SJSA1 (cell line): ENCODE measurements at places on chromosomes 6 and 20. TPM values are rescaled to one million over a fixed set of nuclear protein-coding genes. Genes with fewer than 3 reads are reported as not detected.

CLIC1 gene
- total RNA-seq, result 1,071 and 1,205 TPM in 2 replicates

SLC22A1 gene
- not detected in 2 replicates for total RNA-seq

BPIFB1 gene
- total RNA-seq, result not detected in 2 replicates

TCF15 gene
- total RNA-seq, result not detected in 2 replicates

EYA4 gene
- 0.05 TPM in 1 of 2 replicates, not detected in the other for total RNA-seq

KPNA5 gene
- 7.2 and 7.3 TPM in 2 replicates for total RNA-seq

ECT2L gene
- not detected in 2 replicates for total RNA-seq

CD24 gene
- total RNA-seq, result 299 and 431 TPM in 2 replicates

GRCh38 chr6:87904011-87904410 lies 143.6 kb upstream of the SPACA1 start:
- DNase-seq, result no peak
- H3K36me3 ChIP-seq, result no peaks in the 10 kb centered on the region
- H3K27me3 ChIP-seq, result no peaks in the 10 kb centered on the region
- no peak overlapping the region for H3K27ac ChIP-seq
- no peak overlapping the region for H3K4me3 ChIP-seq

DNA sequence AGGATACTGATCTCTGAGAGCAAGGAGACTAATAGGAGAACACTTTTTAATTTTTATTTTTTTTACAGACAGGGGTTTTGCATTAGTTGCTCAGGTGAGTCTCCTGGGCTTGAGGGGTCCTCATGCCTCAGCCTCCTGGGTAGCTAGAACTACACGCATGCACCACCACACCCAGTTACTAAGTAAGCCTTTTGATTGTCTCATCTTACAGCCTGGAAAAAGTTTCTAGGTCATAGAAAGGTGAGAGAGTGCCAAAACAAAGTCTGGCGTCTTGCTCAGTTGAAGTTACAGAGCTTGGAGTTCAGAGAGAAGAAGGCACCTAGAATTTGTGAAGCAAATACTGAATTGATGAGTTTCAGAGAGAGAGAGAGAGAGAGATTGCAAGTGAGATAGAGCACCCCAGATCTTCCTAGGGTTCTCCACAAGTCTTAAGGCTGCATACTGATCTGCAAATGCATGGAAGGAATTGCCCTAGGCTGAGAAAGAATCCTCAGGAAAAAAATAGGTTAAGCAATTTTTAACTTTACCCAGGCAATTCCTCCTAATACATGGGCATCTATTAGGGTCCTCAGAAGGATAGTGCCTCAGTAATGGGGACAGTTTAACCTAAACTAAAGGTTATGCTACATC lies 37.6 kb upstream of the PHIP start:
- H3K36me3 ChIP-seq, result no peaks in the 10 kb centered on the region
- no peak for DNase-seq
- no peaks in the 10 kb centered on the region for H3K27me3 ChIP-seq
- no peaks in the 10 kb centered on the region for H3K4me1 ChIP-seq
- H3K27ac ChIP-seq, result no peak overlapping the region

GRCh38 chr6:6518631-6519427 lies 69.7 kb upstream of the LY86 start:
- H3K4me3 ChIP-seq, result no peak overlapping the region
- no peaks in the 10 kb centered on the region for H3K27me3 ChIP-seq
- no peak for DNase-seq
- no peaks in the 10 kb centered on the region for H3K36me3 ChIP-seq

- no peaks in the 10 kb centered on the region for H3K4me1 ChIP-seq
- H3K27ac ChIP-seq, result no peak overlapping the region
- no peak overlapping the region for H3K4me3 ChIP-seq
- no peaks in the 10 kb centered on the region for H3K27me3 ChIP-seq
- no peak for DNase-seq
- no peaks in the 10 kb centered on the region for H3K36me3 ChIP-seq
Observed at GRCh38 chr6:33854572-33855030, 50.8 kb upstream of the MLN start.

DNA sequence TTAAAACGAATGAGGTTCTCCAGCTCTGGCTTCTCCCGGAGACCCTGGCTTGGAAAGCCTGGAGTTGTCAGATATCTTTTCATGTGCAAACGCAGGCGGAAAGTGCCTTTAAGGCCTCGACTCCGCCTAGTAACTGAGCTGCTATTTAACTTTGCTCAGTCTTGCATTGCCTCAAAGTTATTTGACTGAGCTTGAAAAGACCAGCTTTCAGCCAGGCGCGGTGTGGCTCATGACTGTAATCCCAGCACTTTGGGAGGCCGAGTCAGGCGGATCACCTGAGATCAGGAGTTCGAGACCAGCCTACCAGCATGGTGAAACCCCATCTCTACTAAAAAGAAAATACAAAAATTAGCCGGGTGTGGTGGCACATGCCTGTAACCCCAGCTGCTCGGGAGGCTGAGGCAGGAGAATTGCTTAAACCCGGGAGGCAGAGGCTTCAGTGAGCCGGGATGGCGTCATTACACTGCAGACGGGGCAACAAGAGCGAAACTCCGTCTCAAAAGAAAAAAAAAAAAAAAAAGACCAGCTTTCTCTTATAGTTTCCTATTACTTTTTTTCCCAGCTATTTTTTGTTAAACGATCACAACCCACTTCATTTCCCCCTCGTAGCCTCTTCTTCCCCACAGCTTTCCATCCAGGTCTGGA lies 1.9 kb downstream of the GCNT2 start:
- no peak overlapping the region for H3K4me3 ChIP-seq
- no peak for DNase-seq
- no peaks in the 10 kb centered on the region for H3K27me3 ChIP-seq
- peaks cover 60% of the 10 kb centered on the region for H3K4me1 ChIP-seq

- DNase-seq, result no peak
- H3K27ac ChIP-seq, result no peak overlapping the region
- no peak overlapping the region for H3K4me3 ChIP-seq
- no peaks in the 10 kb centered on the region for H3K36me3 ChIP-seq
Observed at GRCh38 chr20:41627611-41628244, 9.6 kb upstream of the CHD6 start.

GRCh38 chr6:84809455-84809854 lies 45.1 kb upstream of the TBX18 start:
- H3K4me3 ChIP-seq, result no peak overlapping the region
- peaks cover 11% of the 10 kb centered on the region for H3K4me1 ChIP-seq
- H3K36me3 ChIP-seq, result no peaks in the 10 kb centered on the region
- no peak overlapping the region for H3K27ac ChIP-seq

DNA sequence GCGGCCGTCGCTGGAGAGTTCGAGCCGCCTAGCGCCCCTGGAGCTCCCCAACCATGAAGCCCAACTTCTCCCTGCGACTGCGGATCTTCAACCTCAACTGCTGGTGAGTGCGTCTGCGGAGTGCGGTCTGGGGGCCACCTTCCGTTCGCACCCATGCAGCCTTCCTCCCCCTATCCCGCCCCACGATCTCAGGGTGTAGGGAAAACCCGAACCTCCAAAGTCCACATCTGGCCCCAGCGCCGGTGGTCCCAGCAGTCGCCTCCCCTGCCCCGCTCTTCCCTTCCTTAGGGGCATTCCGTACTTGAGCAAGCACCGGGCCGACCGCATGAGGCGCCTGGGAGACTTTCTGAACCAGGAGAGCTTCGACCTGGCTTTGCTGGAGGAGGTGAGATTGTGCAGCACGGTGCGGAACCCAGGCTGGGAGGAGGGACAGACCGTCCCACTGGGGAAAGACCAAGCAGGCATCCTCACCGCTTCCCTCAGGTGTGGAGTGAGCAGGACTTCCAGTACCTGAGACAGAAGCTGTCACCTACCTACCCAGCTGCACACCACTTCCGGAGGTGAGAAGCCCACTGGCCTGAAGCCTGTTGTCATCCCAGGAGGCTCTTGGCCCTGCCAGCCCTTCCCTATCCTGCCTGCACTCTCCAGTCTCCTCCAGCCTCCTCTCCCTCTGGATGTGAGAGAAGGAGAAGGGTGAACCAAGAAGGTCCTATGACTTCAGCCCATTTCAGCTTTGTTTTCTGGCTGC lies 719 bp downstream of the SMPD2 start:
- no peaks in the 10 kb centered on the region for H3K27me3 ChIP-seq
- no peak for DNase-seq
- H3K36me3 ChIP-seq, result peaks cover 46% of the 10 kb centered on the region
- H3K27ac ChIP-seq, result peak overlapping the region; percentile 69

DNA sequence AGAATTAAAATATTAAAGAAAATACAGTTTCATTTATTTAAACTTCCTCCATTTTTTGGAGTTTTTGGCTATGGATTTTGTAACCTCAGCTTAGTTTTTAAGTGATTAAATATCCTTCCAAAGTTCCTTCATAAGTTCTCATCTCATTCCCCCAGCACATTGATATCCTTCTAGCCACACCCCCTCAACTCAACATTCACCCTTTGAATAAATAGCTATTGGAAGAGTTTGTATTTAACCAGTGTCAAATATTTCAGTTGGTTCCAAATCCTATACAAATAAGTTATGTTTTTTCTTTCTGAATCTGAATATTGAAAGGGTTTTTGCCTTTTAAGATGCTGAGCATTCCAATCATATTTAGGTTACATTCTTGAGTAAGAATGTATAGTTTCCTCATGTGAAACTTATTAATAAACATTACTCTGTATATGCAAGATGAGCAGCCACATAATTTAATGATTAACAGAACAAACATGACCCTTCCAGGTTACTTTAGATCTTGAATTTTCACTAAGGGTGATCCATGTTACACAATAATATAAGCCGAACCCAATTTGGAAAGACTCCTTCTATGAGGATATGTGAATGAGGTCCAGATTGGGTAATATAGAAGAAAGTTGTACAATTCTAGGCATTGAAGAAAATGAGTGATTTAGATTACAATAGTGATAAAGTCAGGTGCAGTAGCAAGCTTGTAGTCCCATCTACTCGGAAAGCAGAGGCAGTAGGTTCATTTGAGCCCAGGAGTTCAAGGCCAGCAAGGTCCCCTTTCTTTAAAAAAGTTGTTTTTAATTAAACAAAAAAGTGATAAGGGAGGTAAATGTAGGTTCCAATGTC lies 13.6 kb downstream of the GLYATL3 start:
- no peak overlapping the region for H3K4me3 ChIP-seq
- H3K27me3 ChIP-seq, result no peaks in the 10 kb centered on the region
- no peak overlapping the region for H3K27ac ChIP-seq
- H3K4me1 ChIP-seq, result no peaks in the 10 kb centered on the region
- no peak for DNase-seq

DNA sequence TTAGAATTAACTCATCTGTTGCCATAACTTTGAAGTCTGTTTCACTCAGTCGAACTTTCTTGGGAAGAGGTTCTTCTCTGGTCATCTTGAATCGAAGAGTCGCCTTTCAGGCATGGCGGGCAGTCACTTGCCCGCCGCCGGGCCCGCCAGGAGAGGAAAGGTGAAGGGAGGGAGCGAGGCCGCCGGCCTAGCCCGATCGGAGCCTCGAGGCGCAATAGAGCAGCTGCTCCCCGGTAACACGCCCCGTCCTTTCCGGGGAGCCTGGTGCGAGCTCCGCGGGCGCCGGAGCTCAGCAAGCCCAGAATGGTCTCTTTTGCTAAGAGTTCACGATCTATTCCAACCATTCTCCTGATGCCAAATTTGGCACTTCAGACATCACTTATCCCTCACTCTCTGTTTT lies 591.8 kb downstream of the TFAP2B start:
- H3K27ac ChIP-seq, result no peak overlapping the region
- no peak overlapping the region for H3K4me3 ChIP-seq
- no peak for DNase-seq
- H3K4me1 ChIP-seq, result no peaks in the 10 kb centered on the region

GRCh38 chr20:15496501-15497039 lies 1076.7 kb downstream of the KIF16B start:
- DNase-seq, result no peak
- H3K4me3 ChIP-seq, result no peak overlapping the region
- no peaks in the 10 kb centered on the region for H3K4me1 ChIP-seq
- H3K36me3 ChIP-seq, result no peaks in the 10 kb centered on the region
- no peaks in the 10 kb centered on the region for H3K27me3 ChIP-seq
- H3K27ac ChIP-seq, result no peak overlapping the region

- DNase-seq, result no peak
- no peaks in the 10 kb centered on the region for H3K27me3 ChIP-seq
- no peak overlapping the region for H3K4me3 ChIP-seq
- H3K27ac ChIP-seq, result peak overlapping the region; percentile 43
Observed at GRCh38 chr6:16450821-16451220, 212.4 kb downstream of the GMPR start.
